Substantia nigra (tissue), 51 donors: ENCODE measurements at places on chromosomes 2 and 18.
A peak's percentile ranks its signal among the peaks of the same experiment; 100 is the strongest.

DNA sequence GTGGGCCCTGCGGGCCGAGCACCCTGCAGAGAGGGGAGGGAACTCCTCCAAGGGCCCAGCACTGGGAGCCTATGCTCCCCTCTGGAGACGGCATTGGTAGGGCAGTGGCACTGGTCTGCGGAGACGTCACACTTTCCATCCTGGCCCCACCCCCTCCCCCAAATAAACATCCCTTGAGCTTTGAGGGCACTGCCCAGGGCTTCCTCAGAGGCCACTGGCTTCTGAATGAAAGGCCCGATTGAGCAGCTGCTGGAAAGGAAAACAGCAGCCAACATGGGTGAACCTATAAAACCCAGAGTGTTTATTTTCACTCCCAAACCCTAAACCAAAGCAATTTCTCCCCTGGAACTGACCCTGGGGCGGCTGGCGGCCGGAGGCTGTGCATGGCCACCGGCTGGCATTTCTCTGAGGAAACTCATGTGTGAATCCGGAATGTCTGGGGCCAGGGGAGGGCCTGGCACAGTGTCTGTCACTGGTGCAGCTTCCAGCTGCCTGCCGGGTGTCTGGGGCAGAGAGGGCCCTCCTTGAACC is 138.9 kb downstream of the DYSF start:
- DNase-seq: peak; percentile 61

- DNase-seq: no peak
These were observed 11.2 kb upstream of the NEMP2 start for GRCh38 chr2:190545555-190546385.

DNA sequence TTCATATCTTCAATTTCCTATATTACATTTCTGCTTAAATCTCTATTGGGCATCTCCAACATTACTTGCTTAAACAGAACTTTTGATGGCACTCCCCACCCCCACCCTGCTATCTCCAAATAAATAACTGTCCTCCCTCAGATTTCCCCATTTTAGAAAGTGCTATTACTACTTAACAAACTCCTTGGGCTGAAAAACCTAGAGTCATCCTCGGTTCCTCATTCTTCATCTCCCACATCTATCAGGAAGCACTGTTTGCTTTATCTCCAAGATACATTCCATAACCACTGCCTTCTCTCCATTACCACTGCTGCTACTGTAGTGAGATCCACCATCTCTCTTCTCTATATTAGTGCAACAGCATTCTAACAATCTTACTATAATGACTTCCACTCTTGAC is 150.4 kb upstream of the CYRIA start:
- DNase-seq: no peak

DNA sequence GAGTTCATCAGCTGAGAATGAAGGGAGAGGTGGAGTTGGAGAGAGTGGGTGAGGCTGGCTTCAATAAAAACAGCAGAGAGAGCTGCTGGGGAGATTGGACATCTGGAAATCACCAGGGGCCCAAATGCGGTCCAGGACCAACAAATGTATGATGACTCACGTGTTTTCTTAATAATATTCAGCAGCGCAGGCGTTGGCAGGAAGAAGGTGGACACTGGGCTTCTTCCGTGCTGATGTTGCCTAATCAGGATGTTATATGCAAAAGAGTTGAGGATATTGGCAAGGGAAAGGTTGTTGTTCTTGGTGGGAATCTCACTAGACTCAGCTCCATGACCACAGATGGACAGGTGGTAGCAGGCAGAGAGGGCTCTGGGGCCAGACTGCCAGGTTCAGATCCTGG is 12.8 kb upstream of the PLA2R1 start:
- DNase-seq: no peak

GRCh38 chr2:44939106-44940048 is 2.1 kb upstream of the SIX3 start:
- DNase-seq: no peak

- no peak for DNase-seq
These were observed 128.0 kb upstream of the TACR1 start for GRCh38 chr2:75327334-75327733.

DNA sequence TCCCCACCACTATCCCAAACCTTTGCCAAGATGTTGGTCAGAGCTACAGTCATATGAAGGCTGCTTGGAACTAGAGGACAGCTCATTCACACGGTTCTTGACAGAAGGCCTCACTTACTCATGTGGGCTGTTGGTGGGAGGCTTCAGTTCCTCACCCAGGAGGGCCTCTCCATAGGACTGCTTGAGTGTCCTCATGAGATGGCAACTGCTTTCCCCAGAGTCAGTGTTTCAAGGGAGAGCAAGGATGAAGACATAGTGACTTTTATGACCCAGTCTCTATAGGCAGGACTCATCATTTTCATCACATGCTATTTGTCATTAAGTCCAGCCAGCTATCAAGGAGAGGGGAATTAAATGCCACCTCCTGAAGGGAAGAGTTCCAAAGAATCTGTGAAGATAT is 33.4 kb upstream of the OLA1 start:
- no peak for DNase-seq

DNA sequence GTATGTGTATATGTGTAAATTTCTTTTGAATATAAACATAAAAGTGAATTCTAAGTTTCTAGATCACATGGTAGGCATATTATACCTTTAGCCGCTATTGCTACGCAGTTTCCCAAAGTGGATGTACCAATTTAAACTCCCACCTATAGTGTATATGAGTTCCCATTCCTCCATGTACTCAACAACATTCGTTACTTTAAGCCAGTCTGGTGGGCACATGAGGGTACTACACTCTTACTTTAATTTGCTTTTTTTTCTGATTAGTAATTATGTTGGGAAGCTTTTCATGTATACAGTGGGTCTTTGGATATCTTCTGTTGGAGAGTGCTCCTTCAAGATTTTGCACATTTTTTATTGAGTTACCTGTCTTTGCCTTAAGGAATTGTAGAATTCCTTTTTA is 683.8 kb downstream of the ERBB4 start:
- no peak for DNase-seq

DNA sequence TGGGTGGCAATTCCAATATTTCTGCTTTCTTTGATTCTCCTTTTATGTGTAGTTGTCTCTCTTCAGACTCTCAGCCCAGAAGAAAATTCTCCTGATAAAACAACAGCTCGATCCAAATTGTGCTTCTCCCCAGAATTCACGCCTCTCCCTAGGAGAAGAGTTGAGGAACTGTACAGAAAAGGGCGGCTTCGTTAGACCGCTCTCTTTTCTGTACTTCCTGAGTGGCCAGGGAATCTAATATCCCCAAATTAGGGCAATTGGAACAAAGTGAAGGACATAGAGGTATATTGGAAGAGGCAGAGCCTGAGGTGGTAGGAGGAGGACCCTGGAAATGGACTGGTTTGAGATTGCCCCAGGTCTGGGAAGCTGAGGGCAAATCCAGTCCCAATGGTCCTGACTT is 5.6 kb downstream of the ADCYAP1 start:
- DNase-seq: no peak

GRCh38 chr2:14635391-14635871 is 2.9 kb downstream of the LRATD1 start:
- DNase-seq: peak; percentile 11

GRCh38 chr2:177906041-177906718 is 166.4 kb downstream of the PDE11A start:
- peak; percentile 12 for DNase-seq

GRCh38 chr2:55163274-55163721 is 68.8 kb downstream of the CLHC1 start:
- no peak for DNase-seq

GRCh38 chr2:196481324-196481697 is 158.2 kb upstream of the CCDC150 start:
- DNase-seq: no peak

GRCh38 chr2:228983700-228984099 is 287.4 kb downstream of the PID1 start:
- no peak for DNase-seq

GRCh38 chr2:181106789-181107627 is 126.6 kb downstream of the UBE2E3 start:
- no peak for DNase-seq

- no peak for DNase-seq
These were observed 2.8 kb downstream of the TEX51 start for GRCh38 chr2:126901459-126901858.

- DNase-seq: no peak
These were observed 271.1 kb upstream of the VWC2L start for GRCh38 chr2:214139630-214140284.

- no peak for DNase-seq
These were observed 6.5 kb upstream of the VPS54 start for GRCh38 chr2:64025741-64026140.

DNA sequence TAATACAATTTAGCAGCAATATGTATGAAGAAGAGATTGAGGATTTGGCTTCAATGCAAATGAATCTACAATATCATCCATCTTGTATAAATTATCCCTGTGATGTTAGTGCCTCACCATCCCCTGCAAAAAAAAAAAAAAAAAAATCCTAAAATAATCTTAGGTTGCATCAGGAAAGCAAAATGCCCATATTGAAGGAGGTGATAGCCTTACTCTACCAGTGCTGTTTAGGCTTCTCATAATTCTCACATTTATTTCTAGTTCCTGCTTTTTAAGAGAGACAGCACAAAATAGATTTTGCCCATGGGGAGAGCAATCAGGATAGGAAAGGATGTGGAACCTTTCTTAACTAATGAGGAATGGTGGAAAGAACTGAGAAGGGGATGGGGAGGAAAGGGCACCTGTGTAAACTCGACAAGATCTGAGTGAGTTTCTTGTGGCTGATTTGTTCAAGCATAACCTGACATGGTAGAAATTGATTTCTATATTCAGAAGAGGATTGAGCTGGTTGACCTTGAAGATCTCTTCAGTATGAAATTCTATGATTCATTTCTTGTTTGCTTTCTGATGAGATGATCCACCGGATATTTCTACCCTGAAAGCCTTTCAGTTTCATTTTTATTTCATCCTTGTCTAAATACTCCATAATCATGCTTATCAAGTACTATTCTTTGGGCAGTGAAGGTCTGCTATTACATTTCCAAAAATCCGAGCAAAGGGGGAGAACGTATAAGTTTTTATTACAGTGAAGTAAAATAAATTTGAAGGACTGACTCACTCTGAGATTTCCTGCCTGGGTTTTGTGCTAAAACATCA is 391.2 kb downstream of the PTPRM start:
- DNase-seq: no peak

GRCh38 chr2:151357359-151357758 is at the start of gene TNFAIP6:
TSS of gene TNFAIP6 (plus strand) at chr2:151357592. CDS start at chr2:151357667, 75 bp downstream.
- DNase-seq: no peak

DNA sequence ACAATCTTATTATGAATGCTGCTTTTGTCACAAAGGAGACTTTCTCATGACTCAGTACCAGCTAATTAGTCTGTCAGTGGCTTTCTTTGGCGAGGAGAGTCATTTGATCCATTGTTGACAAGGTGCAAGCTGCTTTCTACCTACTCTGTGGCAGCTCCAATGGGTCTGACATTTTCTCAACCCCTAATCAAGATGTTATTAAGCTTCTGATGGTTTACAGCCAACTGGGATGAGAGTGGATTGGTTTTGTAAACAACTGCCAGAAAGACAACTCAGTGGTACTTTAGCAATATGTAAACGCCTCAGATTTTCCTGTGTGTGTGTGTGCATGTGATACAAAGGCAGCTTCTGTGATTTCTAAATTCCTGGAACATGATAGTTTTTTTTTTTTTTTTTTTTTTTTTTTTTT is 8.2 kb upstream of the CLIP4 start:
- no peak for DNase-seq

DNA sequence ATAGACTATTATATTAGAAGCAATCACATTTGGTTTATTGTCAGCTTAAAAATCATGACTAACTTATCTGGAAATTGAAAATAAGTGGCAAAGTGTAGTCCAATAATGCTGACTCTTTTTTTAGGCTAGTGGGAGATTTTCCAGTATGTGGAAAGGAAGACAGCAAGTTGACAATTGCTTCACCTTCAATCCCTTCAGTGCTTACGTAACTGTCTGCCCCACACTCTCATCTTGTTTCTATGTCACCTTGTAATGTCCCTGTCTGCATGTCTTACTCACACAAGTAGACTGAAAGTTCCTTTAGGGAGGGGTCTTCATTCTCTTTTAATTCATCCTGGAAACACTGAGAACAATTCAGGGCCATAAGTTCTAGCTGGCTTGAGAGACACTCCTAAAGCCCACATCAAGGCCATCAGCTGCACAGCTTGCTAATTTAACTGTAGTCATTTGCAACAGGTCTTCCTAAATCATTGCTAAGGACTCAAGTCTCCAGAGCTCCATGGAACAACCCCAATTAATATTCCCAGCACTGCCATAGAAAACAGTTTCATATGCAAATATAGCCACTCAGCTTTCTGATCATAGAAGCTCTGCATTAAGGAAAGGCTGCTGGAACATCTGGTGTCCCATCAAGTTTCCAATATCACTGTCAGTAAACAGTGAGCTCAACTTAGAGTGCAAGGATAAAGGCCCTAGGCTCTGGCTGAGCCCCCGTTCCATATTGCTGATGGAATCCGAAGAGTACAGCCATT is 230.5 kb downstream of the ETAA1 start:
- no peak for DNase-seq

DNA sequence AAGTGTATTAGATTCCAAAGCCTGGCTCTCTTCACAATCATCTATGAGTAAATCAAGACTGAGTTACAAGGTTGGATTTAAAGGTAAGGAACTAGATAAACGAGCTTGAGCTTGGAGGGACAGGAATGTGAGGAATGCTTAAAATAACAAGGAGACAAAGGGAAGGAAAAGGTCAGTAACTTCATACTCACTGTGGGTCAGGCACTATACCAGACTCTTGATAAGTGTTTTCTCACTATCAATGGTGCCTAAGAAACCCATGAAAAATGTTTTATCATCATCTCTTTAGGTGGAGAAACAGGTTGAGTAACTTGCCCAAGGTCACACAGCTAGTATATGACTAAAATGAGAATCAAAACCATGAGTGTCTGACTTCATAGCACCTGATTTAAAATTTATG is 212.1 kb downstream of the CDH2 start:
- DNase-seq: no peak

DNA sequence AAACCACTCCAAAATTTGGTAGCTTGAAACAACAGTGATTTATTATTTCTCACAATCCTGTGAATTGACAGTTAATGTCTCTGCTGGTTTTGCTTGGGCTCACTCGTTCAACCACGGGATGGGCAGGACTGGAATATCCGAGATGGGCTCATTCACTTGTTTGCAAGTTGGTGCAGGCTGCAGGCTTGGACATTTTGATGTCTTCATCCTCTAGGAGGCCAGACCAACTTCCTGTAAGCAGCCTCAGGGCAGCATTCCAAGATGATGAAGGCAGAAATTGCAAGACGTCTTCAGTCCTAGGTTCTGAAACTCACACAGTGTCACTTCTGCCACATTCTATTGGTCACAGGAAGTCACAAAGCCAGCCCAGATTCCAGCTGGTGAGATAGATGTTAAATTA is 47.1 kb downstream of the GPR39 start:
- no peak for DNase-seq

- no peak for DNase-seq
These were observed 89.4 kb upstream of the TAF1B start for GRCh38 chr2:9753665-9754531.

GRCh38 chr2:43223521-43224001 is 2.8 kb downstream of the ZFP36L2 start:
- DNase-seq: no peak

GRCh38 chr2:86809481-86810121 is 18.9 kb upstream of the CD8A start:
- DNase-seq: no peak
